ENCODE measurements at places on chromosomes 16 and 17.

DNA sequence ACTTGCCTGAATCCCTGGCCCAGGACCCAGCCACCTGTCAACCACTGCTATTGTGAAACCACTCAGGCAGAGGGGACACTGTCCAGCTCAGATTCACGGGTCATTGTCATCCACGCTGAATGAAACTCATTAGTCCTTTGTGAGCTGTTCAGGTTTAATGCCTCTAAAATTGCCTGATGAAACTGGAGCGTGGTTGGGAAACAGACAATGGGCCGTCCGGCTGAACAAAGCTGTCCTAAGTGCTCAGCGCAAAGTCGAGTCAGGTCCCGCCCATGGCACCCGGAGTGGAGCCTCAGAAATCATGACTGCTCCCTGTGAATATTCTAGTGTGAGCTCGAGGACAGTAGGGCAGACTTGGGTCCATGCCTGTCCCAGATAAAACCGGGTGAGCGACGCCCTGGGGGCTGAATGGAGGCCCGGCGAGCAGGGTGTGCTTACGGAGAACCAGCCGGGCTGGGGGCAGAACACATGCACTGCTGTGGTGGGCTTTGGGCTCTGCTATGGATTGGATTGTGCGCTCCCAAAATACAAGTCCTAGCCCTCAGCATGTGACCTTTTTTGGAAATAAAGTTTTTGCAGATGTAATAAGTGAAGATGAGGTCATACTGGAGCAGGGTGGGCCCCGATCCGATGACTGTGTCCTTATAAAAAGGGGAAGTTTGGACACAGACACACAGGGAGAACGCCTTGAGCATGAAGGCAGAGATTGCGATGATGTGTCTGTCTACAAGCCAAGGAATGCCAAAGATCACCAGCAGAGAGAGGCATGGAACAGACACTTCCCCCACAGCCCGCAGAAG lies 12.9 kb upstream of the CMIP start:
- no peak for DNase-seq

DNA sequence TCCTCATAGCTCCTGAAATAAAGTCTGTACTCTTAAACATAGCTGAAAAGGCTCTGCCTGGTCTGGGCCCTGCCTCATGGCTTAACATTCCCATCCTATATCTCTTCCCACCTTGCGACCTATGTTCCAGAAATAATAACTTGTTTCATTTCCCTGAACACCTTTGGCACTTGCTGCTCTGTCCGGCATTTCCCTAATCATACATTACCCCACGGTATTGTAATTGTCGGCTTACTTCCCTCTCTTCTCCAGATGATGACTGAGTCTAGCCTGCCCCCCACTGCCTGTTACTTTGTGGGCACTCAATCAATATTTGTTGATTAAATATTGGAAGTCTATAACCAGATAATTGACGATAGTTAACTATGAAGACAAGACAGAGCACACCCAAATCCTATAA lies 23.3 kb upstream of the SUPT4H1 start:
- no peak for DNase-seq

GRCh38 chr17:49352587-49353154 lies 9.4 kb downstream of the ZNF652 start:
- no peak for DNase-seq

DNA sequence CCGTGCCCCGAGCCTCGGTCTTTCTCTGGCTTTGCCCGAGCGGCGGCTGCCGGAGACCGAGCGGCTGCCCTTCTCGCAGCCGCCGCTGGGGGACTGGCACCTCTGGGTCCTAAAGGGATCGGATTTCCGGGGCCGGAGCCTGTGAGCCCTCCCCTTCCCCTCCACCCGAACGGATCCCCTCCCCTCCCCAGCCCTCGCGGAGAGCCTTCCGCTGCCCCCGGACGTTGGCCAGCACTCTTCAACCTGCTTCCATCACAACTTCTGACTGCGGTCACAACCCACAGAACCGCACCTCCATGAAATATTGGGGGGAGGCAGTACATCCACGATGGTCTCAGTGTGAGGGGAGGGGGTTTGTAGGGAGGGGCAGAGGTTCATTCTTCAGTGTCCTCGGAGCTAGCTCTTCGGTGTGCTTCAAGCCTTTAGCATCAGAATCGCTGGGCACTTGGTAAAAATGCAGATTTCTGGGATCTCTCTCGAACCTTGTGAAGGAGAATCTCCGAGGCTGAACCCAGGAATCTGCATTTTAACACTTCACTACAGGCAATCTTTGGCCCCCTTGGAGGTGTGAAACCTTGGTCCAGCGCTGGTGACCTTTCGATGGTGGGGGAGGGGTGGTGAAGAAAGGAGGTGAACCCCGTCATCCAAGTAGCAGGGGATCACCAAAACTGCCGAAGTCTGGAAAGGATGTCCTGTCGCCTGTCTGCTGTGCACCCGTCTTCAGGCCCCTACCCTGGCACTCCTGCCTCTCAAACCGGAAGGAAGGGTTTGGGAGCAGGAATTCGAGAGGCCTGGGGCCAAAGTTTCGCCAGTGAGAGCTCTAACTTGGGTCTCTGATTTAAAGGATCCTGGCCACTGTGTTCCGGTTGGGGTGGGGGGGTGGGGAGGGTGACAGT lies 812 bp upstream of the PPP1R9B start:
- peak; percentile 97 for DNase-seq

- DNase-seq = no peak
Observed at GRCh38 chr16:51359141-51359955, 208.3 kb upstream of the SALL1 start.

DNA sequence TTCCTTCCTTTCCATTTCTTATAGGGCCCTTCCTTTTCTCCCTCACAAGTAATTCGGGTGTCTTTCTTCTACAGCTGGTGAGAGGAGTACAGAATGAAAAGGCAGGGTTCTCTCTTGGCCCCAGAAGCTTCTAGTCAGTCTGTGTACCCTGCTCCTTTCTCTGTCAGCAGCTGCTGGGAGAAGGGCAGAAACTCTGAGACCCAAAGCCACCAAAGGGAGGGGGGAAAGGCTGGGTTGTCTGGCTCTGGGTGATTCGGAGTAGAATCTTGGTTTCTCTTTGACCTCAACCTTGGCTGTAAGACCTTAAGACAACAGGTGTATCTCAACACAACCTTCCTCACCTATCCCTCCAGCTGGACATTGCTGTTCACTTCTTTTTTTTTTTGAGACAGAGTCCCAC lies 3.3 kb upstream of the NR1D1 start:
- DNase-seq = no peak

DNA sequence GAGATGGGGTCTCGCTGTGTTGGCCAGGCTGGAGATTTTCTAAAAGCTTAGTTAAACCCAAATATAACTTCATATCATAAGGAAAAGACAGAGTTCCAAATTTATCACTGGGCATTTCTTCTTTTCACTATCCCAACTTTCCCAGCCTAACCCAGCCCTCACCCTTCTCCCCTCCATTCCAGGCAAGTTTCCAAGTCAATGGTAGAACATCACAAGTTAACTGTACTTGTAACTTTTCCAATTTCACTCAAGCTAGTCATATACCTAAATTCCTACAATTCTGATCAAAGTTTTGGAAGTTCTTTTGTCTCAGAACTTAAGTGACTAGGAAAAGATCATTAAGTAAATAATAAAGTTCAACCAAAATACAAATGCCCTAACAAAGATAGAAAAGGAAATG lies 61.2 kb downstream of the USP32 start:
- no peak for DNase-seq

- DNase-seq = no peak
Observed at GRCh38 chr17:50058296-50058953, 2.5 kb downstream of the ITGA3 start.

- DNase-seq = no peak
Observed at GRCh38 chr16:57484515-57485005, 1.7 kb downstream of the DOK4 start.

DNA sequence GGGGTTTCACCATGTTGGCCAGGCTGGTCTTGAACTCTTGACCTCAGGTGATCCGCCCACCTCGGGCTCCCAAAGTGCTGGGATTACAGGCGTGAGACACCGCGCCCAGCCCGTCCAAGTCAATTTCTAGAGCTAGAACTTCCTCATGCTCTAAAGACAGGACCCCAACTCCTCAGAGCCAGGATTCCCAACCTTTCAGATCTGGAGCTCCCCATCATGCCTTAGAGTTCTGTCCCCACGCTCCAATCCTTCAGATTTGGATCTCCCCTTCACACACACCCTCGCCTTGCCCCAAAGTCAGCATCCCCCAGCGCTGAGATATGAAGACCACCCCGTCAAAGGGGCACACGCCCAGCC lies 448 bp downstream of the KCTD19 start:
- DNase-seq = no peak

- DNase-seq = no peak
Observed at GRCh38 chr17:81350320-81350890, 44.9 kb upstream of the BAHCC1 start.

- no peak for DNase-seq
Observed at GRCh38 chr17:57102122-57102521, 17.1 kb downstream of the AKAP1 start.

GRCh38 chr16:17063201-17064139 lies 407.3 kb downstream of the XYLT1 start:
- DNase-seq = no peak

DNA sequence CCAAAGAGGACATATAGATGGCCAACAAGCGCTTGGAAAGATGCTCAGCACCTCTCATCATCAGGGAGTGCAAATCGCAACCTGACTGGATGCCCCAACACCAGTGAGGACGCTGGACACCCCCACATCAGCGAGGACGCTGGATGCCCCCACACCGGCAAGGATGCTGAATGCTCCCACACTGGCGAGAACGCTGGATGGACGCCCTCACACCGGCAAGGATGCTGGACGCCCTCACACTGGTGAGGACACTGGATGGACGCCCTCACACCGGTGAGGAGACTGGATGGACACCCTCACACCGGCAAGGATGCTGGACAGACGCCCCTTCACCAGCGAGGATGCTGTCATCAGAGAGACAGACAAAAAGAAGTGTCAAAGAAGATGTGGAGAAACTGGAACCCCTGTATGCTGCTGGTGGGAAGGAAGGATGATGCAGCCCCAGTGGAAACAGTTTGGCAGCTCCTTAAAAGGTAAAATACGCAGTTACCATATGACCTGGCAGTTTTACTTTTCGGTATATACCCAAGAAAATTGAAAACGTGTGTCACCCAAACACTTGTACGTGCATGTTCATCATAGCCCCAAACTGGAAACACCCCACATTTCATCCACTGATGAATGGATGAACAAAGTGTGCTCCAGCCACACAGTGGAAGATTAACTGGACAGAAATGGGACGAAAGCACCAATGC lies 10.1 kb upstream of the JPH3 start:
- no peak for DNase-seq
